Upper lobe of right lung (tissue), 1 donor: ENCODE measurements at places on chromosomes 1 and 21. TPM values are rescaled to one million over a fixed set of nuclear protein-coding genes. Genes with fewer than 3 reads are reported as not detected.

- DNase-seq: no peak
Measured at GRCh38 chr1:60280819-60281218, 207.2 kb upstream of the C1orf87 start.

GRCh38 chr1:231013391-231014015 is 26.6 kb downstream of the FAM89A start:
- no peak for DNase-seq

PROK1 gene
- 0.41 TPM for total RNA-seq

DNA sequence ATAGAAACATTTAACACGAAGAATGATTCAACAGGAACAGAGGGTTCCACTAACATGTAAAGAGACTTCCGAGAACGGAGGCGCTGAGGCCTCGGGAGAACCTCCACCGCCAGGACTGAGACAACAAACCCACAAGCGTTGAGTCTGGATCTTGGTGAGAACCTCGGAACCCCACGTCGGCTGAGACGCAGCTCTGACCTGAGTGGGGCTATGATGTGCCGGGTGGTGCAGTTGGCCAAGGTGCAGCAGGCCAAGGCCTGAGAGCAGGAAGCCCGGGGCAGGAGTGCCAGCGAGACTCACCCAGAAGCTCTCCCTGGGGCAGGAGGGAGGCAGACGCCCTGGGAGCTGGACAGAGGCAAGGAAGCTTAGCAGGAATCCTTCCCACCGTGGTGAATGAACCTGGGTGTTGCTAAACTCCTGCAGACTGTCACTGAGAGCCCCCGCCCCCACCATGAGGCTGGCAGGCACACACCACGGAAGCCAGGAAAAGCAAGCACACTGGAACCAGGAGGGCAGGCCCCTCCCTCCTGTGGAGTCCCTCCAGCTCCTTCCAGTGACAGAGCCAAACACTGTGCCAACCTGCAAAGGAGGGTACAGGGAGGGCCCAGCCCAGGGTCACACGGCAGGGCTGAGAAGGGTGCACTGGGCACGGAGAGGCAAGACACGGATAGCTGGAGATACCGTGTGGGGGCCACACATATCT is 34.8 kb downstream of the WDR4 start:
- DNase-seq: peak; percentile 88

DNA sequence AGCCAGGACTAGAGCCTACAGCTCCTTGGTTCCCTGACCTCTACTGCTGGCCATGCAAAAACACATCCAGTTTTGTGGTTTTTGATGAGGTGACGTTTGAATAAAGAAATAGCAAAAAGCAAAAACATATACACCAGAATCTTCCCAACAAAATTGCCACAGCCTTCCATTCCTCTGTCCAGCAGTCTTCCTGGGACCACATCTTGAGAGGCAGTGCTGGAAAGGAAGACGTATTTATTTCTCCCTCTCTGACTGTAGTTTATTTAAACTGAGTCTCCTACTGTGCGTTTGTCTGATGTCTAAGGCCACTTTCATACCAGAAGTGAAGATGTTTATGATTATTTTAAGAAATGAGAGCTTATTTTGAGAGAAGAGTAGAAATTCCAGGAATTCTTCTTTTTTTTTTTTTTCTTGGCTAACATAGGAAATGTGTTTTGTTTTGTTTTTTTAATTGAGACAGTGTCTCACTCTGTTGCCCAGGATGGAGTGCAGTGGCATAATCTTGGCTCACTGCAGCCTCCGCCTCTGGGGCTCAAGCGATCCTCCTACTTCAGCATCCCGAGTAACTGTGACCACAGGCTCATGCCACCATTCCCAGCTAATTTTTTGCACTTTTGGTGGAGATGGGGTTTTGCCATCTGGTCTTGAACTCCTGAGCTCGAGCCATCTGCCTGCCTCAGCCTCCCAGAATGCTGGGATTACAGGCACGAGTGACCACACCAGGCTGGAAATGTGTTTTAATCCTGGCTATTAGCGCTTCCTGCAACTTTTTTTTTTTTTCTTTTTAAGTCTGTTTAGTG is 118.5 kb downstream of the ITSN1 start:
- DNase-seq: no peak

GRCh38 chr1:222182641-222183040 is 365.3 kb downstream of the HHIPL2 start:
- no peak for DNase-seq

CHIA gene
- total RNA-seq: 6.3 TPM

DNA sequence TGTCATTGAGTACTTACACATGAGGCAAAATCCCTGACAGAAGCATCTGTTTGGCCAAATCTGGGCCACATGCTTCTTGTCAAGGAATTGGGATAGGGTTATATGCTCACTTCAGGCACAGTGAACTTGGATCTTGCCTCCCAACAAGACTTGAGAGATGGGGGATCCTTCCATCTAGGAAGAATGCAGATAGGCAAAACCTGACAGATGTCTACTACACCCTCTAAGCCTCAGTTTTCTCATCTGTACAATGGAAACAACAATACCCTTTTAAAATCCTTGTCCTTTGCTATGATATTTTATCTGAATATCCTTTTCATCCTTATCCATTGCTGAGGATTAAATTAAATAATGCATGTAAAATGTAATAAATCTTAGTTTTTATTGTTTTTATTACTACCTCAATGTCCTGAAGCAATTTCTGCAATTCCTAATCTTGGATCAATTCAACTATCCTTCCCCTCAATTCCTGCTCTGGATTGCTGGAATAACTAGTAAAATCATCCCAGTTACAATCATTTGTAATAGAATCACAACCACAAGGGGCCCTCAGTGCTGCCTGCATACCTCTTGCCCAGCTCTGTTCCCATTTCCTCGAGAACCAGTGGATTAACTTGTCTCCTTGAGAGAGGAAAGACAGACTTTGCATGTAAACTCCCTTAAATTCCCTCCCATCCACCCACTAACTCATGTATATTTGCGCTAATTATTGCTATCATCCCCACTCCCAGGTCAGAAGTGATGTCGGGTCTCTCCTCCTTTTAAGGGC is 8.1 kb upstream of the XPR1 start:
- no peak for DNase-seq

CELA2B gene
- not detected for total RNA-seq

DNA sequence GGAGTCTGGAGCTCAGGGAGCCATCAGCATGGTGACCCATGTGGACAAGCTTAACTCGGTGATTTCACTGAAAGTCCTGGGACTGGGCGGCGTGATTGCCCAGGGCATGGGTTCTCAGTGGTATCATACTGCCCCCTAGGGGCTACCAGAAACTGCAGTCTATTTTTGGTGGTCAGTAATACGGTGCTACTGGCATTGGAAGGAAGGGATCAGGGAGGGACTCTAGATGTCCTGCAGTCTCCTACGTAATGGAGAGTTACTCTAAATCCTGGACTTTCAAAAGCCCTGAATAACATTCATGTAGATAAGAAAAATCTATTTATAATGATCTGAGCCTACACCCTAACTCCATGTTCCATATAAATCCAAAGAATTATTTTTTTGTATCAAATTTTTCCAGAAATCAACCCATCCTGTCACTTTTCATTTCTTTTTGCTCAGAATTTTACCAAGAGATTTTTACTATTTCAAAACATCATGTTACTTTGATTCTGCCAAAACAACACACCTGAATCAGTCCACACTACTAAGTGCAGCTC is 37.3 kb downstream of the PABPC4 start:
- peak; percentile 73 for DNase-seq

GRCh38 chr1:19424651-19425570 is 60.4 kb downstream of the CAPZB start:
- no peak for DNase-seq

- no peak for DNase-seq
Measured at GRCh38 chr1:161092621-161093028, 3.3 kb upstream of the NECTIN4 start.
